Aorta (tissue), 5 donors: ENCODE measurements at places on chromosomes 11 and 22. TPM values are rescaled to one million over a fixed set of nuclear protein-coding genes. Genes with fewer than 3 reads are reported as not detected.

DNA sequence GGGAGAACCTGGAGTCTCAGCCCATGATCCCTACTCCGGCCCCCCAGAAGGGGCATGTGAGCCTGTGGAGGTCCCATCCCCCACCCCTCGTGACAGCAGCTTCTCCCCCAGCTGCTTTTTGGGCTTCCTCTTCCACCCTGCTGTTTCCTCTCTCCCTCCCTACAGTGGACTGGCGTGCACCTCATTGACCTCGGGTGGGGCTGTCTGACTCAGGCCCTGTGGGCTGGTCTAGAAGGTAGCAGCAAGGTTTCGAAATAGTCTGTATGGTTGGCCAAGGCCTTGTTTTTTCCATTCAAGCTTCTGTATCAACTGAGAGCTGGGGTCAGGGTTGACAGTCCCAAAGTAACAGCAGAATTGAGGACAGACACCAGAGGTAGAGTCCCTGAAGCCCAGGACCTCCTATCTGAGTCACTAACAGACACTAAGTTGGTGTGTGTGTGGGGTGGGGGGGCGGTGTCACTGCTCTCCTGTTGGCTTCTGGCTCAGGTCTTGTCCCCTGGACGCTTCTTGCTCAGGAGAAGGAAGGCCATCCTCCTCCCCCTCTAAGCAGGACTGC lies 7.7 kb downstream of the SLC37A2 start:
- DNase-seq = no peak

DNA sequence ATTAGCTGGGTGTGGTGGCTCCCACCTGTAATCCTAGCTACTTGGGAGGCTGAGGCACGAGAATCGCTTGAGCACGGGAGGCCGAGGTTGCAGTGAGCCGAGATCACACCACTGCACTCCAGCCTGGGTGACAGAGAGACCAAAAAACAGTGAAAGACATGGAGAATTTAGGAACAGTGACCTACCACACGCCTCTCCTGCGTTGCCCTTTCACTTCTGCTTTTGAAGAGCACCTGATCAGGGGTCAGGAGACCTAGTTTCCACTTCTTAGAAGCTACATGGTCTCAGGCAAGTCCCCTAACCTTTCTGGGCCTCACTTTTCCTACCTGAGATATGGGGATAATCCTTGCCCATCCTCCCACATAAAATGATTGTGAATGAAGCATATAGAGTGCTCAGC lies 12.2 kb downstream of the SLC35C1 start:
- DNase-seq = no peak

DNA sequence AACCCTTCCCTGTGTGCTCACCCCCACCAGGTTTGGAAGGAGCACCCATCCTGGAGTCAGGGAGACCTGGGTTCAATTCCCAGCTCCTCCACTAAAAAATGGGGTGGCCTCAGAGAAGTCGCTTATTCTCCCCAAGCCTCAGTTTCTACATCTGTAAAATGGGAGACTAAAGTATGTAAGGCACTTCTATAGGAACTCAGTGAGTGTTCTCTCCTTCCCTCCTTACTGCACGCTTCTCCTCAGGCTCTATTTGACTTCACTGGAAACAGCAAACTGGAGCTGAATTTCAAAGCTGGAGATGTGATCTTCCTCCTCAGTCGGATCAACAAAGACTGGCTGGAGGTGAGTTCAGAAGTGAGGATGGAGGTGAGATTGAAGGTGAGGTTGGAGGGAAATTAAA lies 11.3 kb downstream of the NCF4 start:
- DNase-seq = no peak

GRCh38 chr11:86041975-86042378 lies 26.9 kb downstream of the PICALM start:
- no peak for DNase-seq

DNA sequence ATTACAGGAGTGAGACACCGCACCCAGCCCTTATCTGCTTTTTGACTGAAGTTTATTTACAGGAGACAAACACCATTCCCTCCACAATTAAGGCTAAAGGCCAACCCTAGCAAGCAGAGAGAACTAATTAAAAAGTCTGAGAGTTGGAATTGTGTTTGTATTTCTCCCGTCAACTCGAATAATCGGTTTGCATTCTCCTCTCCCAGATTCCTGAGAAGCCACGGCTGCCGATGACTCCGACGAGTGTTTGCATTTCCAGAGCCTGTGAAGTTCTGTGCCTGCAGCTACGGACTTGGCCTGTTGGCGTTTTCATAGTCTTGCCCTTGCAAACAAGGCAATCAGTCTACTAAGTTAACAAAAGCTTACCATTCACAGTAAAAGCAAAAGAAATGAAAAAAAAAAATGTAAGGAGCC lies 73.2 kb upstream of the NUP50 start:
- no peak for DNase-seq

Gene SOX6
- under 0.01 TPM for polyA plus RNA-seq

- no peak for DNase-seq
Observed at GRCh38 chr22:34814260-34815025, 251.5 kb upstream of the ISX start.

DNA sequence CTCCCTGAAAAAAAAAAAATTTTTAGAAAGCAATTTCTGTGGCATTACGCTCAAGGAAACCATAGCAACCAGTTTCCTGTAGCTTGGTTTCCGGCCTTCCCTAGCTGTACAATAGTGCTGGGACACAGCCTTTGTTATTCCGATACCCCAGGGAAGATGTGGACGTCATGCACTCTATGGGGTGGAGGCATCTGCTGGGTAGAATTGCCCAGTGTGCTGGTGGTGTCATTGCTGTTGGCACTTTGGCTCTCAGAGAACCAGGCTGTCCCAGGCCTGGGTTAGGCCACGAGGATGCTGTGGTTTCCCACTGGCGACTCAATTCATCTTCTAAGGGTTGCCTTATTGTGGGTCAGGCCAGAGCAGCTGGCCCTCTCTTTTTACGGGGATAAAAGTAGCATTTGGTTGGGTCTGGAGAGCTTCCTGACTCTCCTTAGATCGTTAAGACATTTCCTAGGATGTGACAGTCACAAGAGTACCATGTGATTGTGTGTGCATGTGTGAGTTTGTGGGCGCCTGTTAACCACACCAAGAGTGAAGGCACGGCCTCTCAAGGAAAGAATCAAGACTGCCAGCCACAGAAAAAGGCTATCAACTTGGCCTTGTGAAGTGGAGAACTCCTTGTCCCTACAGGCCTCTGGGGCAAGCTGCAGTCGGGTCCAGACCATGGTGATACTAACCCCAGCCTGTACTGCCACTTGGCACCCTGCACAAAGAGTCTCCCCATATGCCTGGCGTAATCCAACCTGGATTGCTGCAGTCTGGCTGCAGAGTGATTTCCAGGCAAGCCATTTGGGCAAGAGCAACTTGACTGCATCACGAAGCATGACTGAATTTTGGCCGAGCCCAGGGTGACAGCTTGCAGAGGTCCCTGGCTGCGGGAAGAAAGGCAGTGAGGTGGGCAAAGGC lies 35.9 kb upstream of the NAV2 start:
- no peak for DNase-seq

DNA sequence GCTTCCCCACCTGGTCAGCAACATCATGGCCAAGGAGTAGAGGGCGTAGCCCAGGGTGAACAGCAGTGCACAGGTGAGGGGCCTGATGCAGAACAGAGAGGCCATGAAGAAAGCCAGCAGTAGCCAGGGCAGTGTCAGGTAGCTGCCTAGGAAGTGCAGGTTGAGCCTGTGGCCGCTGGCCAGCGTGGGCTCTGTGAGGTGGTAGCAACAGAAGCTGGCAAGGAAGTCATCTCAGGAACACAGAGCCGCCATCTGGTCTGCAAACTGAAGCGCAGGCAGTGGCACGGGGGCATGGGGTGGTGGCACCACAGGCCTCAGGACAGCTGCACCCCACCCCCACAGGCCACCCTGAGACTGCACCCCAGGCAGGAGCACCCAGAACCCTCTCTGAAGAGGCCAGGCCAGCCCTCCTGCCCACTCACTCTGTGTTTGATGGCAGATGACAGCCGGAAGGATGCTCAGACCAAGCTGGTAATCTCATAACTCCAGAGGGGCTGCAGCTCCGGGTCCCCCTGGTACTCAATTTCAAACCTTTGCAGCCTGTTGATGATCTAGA lies 95.3 kb downstream of the MED15 start:
- DNase-seq = no peak

DNA sequence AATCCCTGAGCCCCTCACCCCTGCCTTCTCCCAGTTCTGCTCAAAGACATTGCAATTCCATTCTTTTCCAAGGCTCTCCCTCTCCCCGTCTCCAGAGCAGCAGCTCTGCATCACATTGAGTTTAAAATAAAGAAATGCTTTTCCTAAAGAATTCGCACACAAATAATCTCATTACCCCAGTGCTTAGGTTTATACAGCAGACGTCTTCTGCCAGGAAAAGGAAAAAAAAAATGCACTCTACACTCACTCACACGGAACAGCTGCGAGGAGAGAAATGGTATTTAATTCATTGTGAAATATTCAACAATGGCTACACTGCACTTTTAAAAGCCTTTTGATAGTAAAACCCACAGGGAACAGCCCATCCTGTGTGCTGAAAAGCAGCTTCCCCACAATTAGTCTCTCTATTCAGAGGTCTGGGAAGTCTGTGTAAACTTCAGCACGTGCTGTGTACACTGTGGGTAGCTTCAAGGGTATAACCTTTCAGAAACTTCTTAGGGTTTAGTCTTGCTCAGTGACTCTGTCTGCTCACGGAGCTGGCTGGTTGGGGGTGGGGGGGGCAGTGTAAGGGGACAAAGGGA lies 42.8 kb downstream of the ETS1 start:
- DNase-seq = no peak

GRCh38 chr11:108338750-108339149 lies 115.9 kb downstream of the ATM start:
- DNase-seq = no peak
